ENCODE measurements at places on chromosomes 1 and 21.
A peak's percentile ranks its signal among the peaks of the same experiment; 100 is the strongest.

GRCh38 chr21:26546446-26547097 is 26.5 kb downstream of the CYYR1 start:
- DNase-seq: no peak

DNA sequence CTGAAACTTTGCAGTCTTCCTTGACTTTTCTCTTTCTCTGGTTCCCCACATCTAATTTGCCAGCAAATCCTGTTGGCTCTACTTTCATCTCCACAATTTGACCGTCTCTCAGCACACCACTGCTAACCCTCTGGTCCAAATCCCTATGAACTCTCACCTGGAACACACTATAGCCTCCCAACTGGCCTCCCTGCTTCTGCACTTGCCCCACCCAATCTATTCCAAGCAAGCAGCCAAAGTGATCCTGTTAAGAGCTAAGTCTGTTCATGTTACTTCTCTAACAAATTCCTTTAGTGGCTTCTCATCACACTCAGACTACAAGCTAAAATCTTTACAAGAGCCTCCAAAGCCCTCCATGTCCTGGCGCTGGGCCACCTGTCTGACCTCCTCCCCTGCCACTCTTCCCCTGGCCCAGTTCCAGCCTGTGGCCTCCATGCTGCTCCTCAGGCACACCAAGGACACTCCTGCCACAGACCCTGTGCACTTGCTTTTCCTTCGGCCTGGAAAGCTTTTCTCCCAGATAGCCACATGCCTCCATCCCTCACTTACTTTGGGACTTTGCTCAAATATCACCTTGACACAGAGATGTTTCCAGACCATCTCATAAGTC is 104.1 kb downstream of the DTL start:
- DNase-seq: no peak

- DNase-seq: no peak
These were observed 2.0 kb downstream of the PDPN start for GRCh38 chr1:13585612-13585991.

- no peak for DNase-seq
These were observed 51.7 kb downstream of the ZNF326 start for GRCh38 chr1:90046635-90047034.

DNA sequence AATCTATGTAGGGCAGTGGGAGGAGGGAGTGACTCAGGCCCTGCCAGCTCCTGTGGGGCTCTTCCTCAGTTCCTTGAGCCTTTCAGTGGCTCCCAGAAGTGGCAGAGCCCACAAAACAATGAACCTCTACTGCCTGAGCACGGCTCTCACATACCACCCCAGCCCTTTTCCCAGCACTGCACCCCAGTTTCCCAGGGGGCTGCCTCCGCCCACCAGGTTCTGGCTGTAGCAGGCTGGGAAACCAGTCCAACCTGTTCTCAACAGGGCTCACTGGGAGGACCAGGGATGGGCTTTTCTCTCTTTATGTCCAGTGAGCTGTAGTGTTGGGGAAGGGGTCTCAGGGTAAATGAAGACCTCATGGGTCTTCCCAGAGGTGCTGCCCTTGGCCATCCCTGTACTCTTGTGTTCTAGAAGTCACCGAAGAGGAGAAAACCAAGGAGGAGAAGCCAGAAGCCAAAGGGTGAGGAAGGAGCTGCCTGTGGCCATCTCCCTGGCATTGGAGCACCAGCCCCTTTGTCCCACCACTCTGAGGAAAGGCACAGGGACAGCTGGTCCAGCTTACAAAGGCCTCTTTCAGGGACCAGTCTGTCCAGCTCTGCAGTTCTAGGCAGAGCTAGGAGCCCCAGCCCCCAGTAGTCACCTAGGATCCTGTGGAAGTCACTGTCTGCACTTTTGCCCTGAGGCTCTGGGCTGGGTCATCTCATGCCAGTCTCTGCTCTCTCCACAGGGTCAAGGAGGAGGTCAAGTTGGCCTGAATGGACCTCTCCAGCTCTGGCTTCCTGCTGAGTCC is 3.5 kb downstream of the MARCKSL1 start:
- DNase-seq: no peak

DNA sequence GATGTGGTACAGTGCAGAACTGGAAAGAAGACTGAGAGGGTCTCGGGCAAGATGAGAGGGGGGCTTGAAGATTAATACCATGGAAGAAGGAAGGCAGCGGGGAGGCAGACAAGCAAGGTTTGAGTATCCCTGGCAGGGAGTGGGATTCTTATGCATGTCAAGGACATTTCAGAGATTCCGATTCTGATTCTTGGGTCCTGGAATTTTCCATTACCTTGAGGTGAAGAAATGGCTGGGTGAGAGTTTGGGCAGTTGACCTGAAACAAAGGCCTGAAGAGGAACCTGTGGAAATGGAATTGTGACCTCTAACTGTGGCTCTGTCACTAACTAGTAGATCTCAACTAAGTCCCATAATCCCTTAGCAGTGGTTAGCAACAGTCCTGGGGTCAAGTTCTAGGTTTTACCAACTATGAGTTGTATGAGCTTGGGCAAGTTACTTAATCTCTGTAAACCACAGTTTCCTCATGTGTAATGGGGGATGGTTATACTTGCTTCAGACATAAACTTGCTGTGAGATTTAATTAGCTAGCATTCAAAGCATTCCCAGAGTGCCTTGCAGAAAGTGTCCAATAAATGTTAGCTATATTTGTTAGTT is 8.6 kb upstream of the ACTN2 start:
- no peak for DNase-seq

GRCh38 chr1:208929575-208929974 is 653.9 kb upstream of the CAMK1G start:
- no peak for DNase-seq

GRCh38 chr1:87632232-87632631 is 303.6 kb downstream of the LMO4 start:
- DNase-seq: no peak

DNA sequence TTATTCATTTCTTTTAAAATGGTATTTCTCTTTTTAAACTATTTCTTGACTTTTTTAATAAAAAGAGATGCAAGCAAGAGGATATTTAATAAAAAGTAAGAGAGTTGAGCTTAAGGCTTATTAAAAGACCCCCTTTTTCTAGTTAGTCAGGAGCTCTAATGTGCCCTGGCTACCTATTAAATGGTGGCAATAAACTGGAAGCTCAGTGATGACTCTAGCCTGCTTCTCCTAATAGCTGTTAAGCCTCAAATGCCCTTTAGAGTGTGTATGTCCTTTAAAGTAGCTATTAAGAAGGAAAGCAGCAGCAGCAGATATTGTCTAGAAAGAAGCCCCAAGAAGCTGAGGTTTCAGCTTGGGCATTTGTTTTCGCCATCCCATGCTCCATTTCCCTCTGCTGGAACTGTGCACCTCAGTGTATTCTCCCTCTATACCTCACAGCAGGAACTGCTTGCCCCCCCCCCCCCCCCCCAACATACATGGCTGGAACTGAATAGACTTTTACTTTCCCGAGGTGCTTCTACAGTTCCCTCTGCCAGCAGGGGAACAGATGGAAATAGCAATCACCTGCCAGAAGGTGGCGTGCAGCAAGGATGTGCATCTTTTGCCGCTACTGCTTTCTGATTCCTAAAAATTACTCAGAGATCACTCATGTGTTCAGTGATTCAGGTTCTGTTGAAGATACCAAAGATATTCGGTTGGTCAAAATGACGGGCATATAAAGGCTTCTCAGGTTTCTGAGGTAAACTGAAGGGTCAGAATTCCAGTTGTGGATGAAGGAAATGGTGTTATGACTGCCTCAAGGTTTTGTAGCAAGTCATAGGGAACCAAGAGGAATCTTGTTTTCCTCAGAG is 2.5 kb downstream of the RGS4 start:
- peak; percentile 65 for DNase-seq

- DNase-seq: peak; percentile 57
These were observed 61.6 kb downstream of the LRRN2 start for GRCh38 chr1:204623894-204624361.

DNA sequence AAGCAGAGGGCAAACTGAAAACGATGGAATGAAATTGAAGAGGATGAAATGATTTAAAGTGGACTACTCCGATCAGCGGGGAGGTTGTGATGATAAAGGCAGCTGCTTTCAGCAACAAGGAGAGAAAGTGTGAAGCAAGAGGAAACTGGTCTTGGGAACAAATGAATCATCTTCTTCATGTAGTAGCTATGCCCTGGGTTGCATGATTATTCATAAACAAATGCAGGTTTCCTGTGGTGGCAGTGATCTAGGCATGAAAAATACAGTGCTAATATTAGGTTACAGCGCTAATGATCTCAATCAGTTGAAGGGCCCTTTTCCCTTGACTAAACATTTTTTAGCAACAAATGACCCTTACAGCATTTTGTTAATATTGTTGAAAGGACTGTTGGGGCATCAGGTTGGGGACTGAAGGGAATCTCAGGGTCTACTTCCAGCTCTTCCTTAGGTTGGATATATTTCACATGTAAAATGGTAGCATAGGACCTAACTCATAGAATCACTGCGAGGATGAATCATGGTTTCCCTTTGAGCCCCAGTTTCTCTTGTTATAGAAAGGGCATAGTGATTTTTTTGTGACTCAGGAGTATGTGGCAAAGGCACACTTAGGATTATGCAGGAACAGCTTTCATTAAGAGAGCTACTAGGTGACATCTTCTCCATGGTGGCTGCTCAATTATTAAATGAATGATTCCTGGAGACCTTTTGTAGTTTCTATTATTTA is 1.9 kb upstream of the ZFYVE9 start:
- DNase-seq: no peak

DNA sequence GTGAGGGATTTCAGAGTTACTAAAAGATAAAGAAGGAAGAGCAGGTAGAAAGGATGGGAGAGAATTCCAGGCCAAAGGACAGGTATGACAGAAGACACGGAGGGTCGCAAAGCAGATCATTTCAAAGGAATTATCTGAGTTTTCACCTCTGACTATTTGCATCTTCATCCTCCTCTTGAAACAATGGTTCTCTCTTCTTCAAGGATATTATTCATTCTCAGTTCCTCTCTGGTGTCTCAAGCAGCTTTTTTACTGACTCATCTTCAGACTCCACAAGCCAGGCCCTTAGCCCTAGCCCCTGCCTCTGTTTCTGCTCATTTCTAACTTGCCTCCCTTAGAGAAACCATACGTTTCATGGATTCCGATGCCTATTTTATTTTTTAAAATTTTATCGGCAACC is 15.0 kb downstream of the DDX59 start:
- DNase-seq: no peak
